ENCODE measurements at places on chromosomes 4 and X. TPM values are rescaled to one million over a fixed set of nuclear protein-coding genes. Genes with fewer than 3 reads are reported as not detected.

DNA sequence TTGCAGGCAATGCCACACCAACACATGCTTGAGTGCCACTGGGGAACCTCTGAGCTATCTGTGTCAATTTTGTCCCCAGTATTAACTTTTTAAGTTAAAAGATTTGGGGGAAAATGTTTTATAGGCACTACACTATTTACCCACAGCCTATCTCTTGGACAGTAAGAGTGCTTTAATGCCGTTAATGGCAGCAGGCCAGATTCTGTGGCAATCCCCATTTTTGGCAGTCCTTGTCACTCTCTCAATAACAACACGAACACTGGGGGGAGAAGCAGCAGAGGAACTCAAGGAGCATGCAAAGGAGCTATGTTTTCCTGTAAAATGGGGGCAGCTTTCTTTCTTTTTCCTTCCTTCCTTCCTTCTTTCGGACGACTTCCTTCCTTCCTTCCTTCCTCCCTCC is 168.6 kb downstream of the NSUN7 start:
- DNase-seq, result no peak

DNA sequence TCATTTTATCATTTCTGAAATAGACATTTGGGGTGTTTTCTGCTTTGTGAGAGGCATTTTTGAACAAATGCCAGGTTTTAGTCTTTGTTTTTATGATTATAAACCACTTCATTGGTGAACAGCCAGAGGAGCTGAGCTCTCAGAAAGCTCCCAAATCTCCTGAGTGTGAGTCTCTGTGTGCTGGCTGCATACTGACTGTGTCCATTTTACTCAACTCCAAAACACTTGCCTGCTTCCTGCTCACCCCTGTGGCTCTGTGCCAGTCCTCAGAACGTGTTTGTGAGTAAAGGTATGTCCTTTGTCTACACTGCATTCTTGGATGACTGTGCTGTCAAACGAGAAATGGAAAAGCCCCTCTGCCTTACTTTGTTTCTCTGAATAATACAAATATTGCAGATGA is 5.4 kb upstream of the LRAT start:
- no peak for DNase-seq

- no peak for DNase-seq
Measured at GRCh38 chr4:153495480-153496193, 29.5 kb downstream of the TMEM131L start.

DNA sequence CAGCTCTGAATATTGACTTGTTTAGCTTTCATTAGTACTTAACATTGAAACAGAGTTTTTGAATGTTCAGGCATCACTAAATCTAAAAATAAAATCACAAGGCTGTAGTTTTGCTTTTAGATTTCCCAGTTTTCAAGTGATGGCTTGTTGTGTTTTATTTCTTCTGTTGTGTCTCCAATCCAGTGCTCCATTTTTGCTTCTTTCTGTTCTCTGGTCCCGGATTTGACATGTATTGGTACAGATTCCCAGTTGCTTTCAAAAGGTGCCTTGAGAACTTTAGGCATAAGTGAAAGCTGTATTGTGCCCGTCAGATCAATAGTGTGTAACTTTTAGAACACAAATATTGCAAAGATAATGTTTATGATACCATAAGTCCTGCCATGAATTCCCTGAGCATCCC is 53.2 kb downstream of the ARHGAP10 start:
- no peak for DNase-seq

GRCh38 chr4:148216321-148216720 is 225.9 kb downstream of the NR3C2 start:
- no peak for DNase-seq

- no peak for DNase-seq
Measured at GRCh38 chr4:91840359-91840758, 463.4 kb upstream of the GRID2 start.

- DNase-seq, result no peak
Measured at GRCh38 chrX:119041175-119041574, 31.6 kb upstream of the CT47C1 start.

- no peak for DNase-seq
Measured at GRCh38 chrX:20320461-20321159, 53.9 kb upstream of the RPS6KA3 start.

ETDB gene
- not detected for total RNA-seq

OPHN1 gene
- total RNA-seq, result 0.03 TPM

All from CD8-positive, alpha-beta T cell (primary cell).